ENCODE measurements at places on chromosomes 13 and 19. TPM values are rescaled to one million over a fixed set of nuclear protein-coding genes. Genes with fewer than 3 reads are reported as not detected.

The ZNF497 gene
- total RNA-seq = not detected

The MOB3A gene
- 9.9 TPM for total RNA-seq

The KLF5 gene
- total RNA-seq = 53.8 TPM

The EXOC3L2 gene
- 20.6 TPM for total RNA-seq

The FOXA3 gene
- 46.7 TPM for total RNA-seq

The KCNC3 gene
- total RNA-seq = not detected

The RNF17 gene
- total RNA-seq = 0.43 TPM

The NMRK2 gene
- total RNA-seq = not detected

The KRTDAP gene
- not detected for total RNA-seq

The N4BP2L2 gene
- total RNA-seq = 149 TPM

GRCh38 chr13:33174491-33174890, 111.1 kb downstream of the STARD13 start:
- no peak for DNase-seq
- no peak overlapping the region for H3K27ac ChIP-seq
- no peaks in the 10 kb centered on the region for H3K27me3 ChIP-seq
- H3K4me1 ChIP-seq = peaks cover 25% of the 10 kb centered on the region
- no peak overlapping the region for H3K4me3 ChIP-seq

- H3K36me3 ChIP-seq = no peaks in the 10 kb centered on the region
- no peak for DNase-seq
- H3K27me3 ChIP-seq = no peaks in the 10 kb centered on the region
Measured at GRCh38 chr13:93700115-93700514, 473.5 kb downstream of the GPC6 start.

DNA sequence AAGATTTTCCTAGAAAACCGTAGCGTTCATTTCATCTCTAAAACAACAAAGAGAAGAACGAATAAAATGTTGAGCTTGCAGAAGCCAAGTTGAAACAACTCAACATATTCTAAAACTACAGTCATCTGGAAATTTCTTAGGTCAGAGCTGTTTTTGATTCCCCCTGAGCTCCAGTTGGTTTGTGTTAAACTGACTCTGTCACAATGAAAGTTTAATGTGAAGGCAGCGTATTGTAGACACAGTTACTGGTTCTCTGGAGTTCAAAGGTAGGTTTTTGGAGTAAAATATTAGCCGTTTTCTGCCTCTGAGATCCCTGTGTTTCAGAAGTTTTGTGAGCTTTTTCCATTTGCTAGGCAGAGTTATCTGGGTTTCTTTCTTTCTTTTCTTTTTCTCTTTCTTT, 2.2 kb downstream of the ARHGEF7 start:
- H3K27ac ChIP-seq = no peak overlapping the region
- no peaks in the 10 kb centered on the region for H3K36me3 ChIP-seq
- DNase-seq = no peak
- no peaks in the 10 kb centered on the region for H3K27me3 ChIP-seq
- no peak overlapping the region for H3K4me3 ChIP-seq

GRCh38 chr19:54464044-54464629, 559 bp upstream of the LENG9 start:
- H3K4me1 ChIP-seq = peaks cover 66% of the 10 kb centered on the region
- H3K27me3 ChIP-seq = no peaks in the 10 kb centered on the region
- H3K36me3 ChIP-seq = peaks cover 32% of the 10 kb centered on the region
- peak overlapping the region; percentile 98 for H3K27ac ChIP-seq

DNA sequence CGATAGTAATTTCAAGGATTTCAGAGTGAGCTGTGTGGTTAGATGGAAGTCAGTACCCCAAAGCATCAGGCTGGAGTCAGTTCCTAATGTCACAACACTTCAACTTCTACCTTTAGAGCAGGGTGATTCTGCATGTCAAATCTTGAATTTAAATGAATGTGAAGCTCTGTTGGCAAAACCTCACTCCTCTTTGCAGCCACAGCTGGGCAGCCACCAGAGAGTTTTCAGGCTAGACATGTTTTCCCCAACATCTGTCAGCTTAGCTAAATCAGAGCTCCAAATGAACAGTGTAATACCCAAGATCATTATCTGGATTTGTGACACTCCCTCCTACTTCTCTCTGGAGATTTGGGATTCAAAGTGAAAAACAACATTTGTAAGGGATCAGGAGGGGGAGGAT, 33.7 kb upstream of the OLFM4 start:
- no peaks in the 10 kb centered on the region for H3K4me1 ChIP-seq
- no peaks in the 10 kb centered on the region for H3K36me3 ChIP-seq
- DNase-seq = no peak
- H3K27me3 ChIP-seq = no peaks in the 10 kb centered on the region

GRCh38 chr19:3080286-3080685, 13.9 kb upstream of the GNA11 start:
- no peak overlapping the region for H3K4me3 ChIP-seq
- H3K27me3 ChIP-seq = no peaks in the 10 kb centered on the region
- DNase-seq = no peak
- H3K27ac ChIP-seq = peak overlapping the region; percentile 47

GRCh38 chr13:34452831-34453230, 489.2 kb upstream of the NBEA start:
- no peaks in the 10 kb centered on the region for H3K4me1 ChIP-seq
- no peak for DNase-seq
- H3K4me3 ChIP-seq = no peak overlapping the region
- no peak overlapping the region for H3K27ac ChIP-seq
- H3K27me3 ChIP-seq = no peaks in the 10 kb centered on the region
- H3K36me3 ChIP-seq = no peaks in the 10 kb centered on the region

GRCh38 chr13:64937302-64937701, 2292.8 kb downstream of the PCDH9 start:
- no peaks in the 10 kb centered on the region for H3K4me1 ChIP-seq
- DNase-seq = no peak
- no peak overlapping the region for H3K4me3 ChIP-seq
- no peak overlapping the region for H3K27ac ChIP-seq
- no peaks in the 10 kb centered on the region for H3K36me3 ChIP-seq
- H3K27me3 ChIP-seq = no peaks in the 10 kb centered on the region

DNA sequence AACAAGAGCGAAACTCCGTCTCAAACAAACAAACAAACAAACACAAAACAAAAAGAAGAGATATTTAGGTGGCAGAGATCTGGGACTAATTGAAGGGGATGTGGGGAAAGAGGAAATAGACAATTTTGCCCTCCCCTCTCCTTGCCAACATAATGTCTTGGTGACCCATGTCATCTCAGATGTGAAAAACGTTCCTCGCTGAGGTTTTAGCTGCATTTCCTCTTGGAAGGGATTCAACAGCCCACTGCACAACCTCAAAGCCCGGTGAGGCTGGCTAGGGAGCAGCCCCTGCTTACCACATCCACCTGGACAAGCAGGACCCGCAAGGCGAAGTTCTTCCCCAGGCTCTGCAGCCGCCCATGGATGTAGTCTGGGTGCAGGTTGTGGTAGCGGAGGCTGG, 4.9 kb downstream of the ERCC1 start:
- H3K36me3 ChIP-seq = peaks cover 71% of the 10 kb centered on the region
- H3K27me3 ChIP-seq = no peaks in the 10 kb centered on the region
- DNase-seq = no peak
- H3K27ac ChIP-seq = no peak overlapping the region

DNA sequence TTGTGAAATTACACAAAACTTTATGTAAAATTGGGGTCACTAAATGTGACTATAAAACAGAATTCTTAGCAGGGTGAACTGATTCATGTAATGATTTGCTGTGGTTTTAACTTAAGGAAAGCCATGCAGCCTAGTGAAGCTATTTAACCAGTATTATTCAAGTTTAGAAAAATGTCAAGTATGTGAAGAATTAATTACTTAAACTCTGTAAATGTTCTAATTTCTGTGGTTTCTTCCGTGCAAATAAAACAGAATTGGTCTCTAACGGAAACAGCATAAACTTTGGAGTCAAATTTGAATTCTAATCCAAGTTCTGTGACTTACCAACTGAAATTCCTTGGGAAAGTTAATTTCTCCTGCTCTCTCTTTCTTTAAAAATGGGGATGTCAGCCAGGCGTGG, 13.3 kb downstream of the CDC16 start:
- no peak overlapping the region for H3K27ac ChIP-seq
- H3K36me3 ChIP-seq = peaks cover 99% of the 10 kb centered on the region
- DNase-seq = no peak
- H3K4me1 ChIP-seq = no peaks in the 10 kb centered on the region
- H3K27me3 ChIP-seq = no peaks in the 10 kb centered on the region
- H3K4me3 ChIP-seq = no peak overlapping the region

GRCh38 chr13:113954046-113954835, 19.6 kb downstream of the C13orf46 start:
- peaks cover 30% of the 10 kb centered on the region for H3K36me3 ChIP-seq
- no peak overlapping the region for H3K27ac ChIP-seq
- DNase-seq = no peak

DNA sequence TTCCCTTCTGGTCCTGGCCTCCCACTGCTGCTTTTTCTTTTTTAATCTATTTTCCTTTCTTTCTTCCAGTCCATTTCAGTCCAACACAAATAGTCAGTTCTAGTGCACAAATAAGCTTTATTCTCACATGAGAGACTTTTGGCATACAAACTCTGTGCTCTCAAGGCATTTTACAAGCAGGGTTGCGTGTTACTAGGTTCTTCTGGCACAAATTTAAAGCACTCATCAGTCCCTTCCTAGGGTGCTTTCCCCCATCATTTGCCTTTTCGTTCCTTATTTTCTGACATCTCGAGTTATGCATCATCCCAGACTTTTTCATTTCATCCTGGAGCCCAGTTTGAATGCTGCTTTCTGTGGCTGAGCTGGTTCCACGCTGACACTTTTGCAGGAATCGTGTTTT, 29.8 kb upstream of the IL17D start:
- H3K27ac ChIP-seq = no peak overlapping the region
- no peak overlapping the region for H3K4me3 ChIP-seq

DNA sequence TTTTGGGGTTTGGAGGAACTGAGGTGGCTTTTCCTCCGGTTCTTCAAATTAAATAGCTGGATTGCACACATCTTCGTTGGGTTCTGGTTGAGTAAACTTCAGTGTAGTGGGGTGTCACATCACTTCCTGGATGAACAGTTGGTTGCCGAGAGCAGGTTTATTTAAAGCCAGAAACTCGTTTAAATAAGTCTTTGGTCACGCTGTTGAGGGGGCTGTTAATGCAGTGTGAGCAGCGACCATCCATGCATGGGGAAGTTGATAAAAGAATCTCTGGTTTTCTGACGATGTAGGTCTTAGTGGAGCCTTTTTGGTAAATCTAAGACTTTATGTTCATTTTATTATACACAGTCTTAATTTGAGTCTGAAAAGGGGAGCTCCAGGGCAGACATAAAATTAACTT, 351.2 kb upstream of the ARGLU1 start:
- H3K4me1 ChIP-seq = peaks cover 8% of the 10 kb centered on the region
- DNase-seq = peak; percentile 36
- H3K27me3 ChIP-seq = peaks cover 9% of the 10 kb centered on the region

DNA sequence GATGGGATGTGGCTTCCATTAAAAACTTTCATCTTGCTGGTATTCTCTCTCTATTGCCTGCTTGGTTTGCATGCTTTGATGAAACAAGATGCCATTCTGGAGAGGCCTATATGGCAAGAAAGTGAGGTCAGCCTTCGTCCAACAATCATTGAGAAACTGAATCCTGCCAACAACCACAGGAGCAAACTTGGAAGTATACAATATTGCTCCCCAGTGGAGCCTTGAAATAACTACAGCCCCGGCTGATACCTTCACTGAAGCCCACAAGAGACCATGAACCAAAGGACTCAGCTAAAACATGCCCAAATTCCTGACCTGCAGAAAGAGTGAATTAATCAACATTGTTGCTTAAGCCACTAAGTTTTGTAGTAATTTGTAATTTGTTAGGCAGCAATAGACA, 82.5 kb upstream of the FGF14 start:
- no peak overlapping the region for H3K27ac ChIP-seq
- no peak for DNase-seq
- no peak overlapping the region for H3K4me3 ChIP-seq
- no peaks in the 10 kb centered on the region for H3K27me3 ChIP-seq
- no peaks in the 10 kb centered on the region for H3K4me1 ChIP-seq

DNA sequence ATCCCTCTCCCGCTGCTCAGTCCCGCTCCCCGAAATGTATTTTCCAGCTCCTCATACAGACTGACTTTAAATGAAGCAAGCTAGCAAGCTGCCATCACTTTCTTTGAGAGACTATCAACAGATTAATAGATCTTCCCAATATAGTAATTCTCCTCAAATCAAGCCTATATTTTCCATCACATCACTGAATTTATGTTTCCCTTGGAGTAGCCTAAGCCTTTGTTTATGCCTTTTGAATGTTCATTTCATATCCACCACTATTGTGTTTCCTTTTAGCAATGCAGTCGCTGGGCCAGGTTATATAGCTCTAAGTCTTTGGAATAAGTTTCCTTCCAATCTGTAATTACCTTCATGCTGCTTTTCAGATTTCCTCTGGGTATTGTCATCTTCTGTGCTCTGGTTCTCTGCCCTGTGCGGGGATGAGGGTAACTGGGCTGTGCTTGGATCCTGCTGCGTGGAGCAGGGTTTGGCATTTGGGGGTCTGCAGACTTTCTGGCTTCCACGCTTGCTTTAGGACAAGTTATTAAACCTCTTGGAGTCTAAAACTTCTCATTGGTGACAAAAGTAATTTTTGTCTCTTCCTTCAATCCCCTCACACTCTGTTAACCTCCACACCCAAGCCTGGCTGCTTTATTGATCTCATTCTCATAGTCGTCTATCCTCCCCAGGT, 256.9 kb downstream of the DLEU7 start:
- no peak overlapping the region for H3K27ac ChIP-seq
- no peaks in the 10 kb centered on the region for H3K27me3 ChIP-seq
- H3K4me1 ChIP-seq = no peaks in the 10 kb centered on the region
- no peak overlapping the region for H3K4me3 ChIP-seq

DNA sequence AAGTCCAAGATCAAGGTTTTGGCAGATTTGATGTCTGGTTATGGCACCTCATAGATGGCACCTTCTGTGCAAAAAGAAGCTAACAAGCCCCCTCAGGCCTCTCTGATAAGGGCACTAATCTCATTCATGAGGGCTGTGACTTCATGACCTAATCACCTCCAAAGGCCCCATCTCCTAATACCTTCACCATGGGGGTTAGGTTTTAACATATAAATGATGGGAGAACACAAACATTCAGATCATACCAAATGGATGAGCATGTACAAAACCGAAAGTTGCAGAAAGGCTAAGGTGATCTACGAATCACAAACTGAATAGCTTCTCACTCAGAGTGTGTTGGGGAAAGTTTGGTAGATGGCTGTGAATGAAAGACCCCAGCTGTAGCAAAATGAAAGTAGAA, 217.4 kb downstream of the TBC1D4 start:
- no peak for DNase-seq
- H3K4me1 ChIP-seq = no peaks in the 10 kb centered on the region
- no peak overlapping the region for H3K4me3 ChIP-seq

- no peaks in the 10 kb centered on the region for H3K27me3 ChIP-seq
- H3K4me1 ChIP-seq = no peaks in the 10 kb centered on the region
- no peak overlapping the region for H3K4me3 ChIP-seq
- no peaks in the 10 kb centered on the region for H3K36me3 ChIP-seq
- no peak overlapping the region for H3K27ac ChIP-seq
Measured at GRCh38 chr19:47581605-47582319, 8.8 kb upstream of the ZNF541 start.

GRCh38 chr19:6738787-6739389, 592 bp upstream of the TRIP10 start:
- peak overlapping the region; percentile 93 for H3K27ac ChIP-seq
- DNase-seq = peak; percentile 73
- peak overlapping the region; percentile 71 for H3K4me3 ChIP-seq
- peaks cover 77% of the 10 kb centered on the region for H3K4me1 ChIP-seq
- no peaks in the 10 kb centered on the region for H3K27me3 ChIP-seq

All from stomach (tissue), 19 donors.